ENCODE measurements at places on chromosomes 5 and 9.
A peak's percentile ranks its signal among the peaks of the same experiment; 100 is the strongest.

GRCh38 chr5:40441733-40442132 is 238.0 kb upstream of the PTGER4 start:
- DNase-seq, result no peak

DNA sequence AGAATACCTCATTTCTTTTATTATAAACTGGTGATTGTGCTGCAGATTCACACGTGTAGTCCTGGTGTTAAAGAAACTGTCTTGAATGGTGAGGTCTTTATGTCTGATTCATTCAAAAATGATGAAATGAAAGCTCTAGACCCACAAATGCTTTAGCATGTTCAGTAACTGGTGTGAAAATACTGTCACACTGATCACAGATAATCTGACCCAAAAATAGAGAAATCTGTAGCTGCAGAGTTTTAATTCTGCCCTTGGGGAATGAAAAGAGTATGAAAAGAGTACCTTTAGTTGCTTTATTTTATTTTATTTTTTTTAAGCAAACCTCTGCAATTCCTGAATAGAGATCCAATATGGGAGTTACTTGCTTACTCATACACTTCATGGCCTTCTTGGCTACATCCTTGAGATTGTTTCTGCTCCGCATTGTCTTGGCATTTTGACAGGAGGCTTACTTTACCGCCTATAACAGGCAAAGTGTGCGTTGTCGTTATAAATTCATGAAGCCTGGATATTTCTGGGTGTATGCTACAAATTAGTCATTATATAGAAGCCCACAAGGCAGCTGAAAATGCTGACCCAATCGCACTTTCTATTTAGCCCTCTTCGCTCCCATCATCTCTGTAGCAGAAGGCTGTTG is 2.7 kb downstream of the RGMB start:
- DNase-seq, result peak; percentile 76

- DNase-seq, result no peak
These were observed 112.2 kb downstream of the GABBR2 start for GRCh38 chr9:98596486-98596885.

- no peak for DNase-seq
These were observed 743.8 kb downstream of the CDH12 start for GRCh38 chr5:22109315-22109714.

DNA sequence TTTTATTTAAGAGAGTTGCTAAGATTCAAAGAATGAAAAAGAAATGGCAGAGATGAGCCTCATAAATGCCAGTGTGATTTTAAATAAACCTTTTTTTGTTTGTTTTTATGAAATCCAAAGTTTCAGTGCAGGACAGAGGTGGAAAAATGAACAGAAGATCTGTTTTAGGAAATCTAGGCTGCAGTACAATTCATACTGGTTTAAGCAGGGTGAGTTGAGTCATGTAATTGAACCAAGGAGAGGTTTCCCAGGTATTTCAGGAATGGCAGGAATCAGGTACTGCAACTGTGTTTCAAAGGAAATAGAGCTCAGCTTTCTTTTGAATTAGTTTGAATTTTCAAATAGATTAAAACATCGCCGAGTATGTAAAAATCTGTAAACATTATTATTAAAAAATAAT is 3.0 kb upstream of the ANKRD31 start:
- no peak for DNase-seq

DNA sequence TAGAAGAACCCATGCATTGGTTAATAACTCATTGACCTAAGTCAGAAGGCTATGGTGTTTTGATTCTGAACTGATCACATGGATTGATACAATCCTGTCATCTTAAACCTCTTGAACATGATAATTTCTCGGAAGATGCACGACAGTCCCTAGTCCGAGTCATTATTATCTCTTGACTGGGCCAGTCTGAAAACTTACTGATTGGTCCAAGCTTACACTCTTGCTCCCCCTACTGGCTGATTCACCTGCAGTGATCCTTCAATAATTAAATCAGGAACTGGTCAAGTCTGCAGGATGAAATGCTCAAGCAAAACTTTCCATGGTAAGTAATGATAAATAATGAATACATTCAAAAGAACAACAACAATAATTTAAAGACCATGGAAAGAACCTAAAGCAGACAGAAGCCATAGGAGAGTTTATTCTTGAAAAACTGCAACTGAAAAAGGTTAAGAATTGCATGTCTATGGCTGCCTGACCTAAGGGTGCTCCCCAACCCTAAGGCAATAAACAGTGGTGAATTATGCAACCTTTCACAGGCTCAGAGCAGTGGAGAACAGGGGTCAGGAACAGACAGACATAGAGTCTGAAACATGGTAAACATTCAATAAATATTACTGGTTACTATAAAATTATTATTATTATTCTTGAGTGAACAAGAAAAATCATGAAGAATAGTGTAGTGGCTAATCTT is 79.3 kb downstream of the BRINP1 start:
- DNase-seq, result no peak

GRCh38 chr9:91186632-91187108 is 175.0 kb downstream of the AUH start:
- no peak for DNase-seq

- DNase-seq, result peak; percentile 54
These were observed 371.2 kb downstream of the NFIB start for GRCh38 chr9:13942695-13943094.

- DNase-seq, result no peak
These were observed 116.0 kb upstream of the PAM start for GRCh38 chr5:102638912-102639652.
